ENCODE measurements at places on chromosomes 11 and 22.
A peak's percentile ranks its signal among the peaks of the same experiment; 100 is the strongest.

GRCh38 chr11:31509051-31509428 lies 382 bp downstream of the IMMP1L start:
- DNase-seq = no peak

DNA sequence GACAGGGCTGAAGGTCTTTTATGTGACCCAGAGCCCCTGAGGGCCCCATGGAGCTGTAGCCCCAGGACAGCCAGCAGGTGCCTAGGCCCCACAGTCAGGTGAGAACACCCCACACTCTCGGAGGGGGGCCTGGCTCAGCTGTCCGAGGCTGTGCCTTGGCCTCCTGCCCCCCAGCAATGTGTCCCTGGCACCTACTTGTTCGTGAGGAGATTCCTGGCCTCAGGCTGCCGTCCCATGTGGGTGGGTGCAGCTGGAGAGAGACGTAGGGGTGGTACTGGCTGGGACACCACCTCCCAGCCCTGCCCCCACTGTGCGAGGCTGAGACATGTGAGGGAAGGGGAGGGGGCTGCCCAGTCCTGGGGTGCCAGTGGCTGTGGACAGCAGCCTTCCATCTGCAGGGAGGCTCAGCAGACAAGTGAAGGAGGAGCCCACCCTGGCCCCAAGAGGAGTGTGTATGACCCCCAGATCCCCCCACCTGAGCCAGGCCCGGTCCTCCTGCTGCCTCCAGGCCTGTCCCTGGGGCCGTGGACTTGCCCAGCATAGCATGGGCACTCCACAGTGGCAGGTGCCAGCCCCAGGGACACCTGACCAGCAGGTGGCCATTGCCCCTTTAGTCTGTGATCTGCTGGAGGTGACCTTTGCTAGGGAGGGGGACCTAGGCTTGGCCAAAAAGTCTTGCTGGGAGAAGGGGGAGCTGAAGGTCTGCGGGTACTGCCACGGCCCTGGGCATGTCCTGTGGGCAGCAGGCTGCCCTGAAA lies 17.0 kb downstream of the IL17REL start:
- no peak for DNase-seq

GRCh38 chr22:45612451-45612901 lies 59.2 kb upstream of the ATXN10 start:
- no peak for DNase-seq

DNA sequence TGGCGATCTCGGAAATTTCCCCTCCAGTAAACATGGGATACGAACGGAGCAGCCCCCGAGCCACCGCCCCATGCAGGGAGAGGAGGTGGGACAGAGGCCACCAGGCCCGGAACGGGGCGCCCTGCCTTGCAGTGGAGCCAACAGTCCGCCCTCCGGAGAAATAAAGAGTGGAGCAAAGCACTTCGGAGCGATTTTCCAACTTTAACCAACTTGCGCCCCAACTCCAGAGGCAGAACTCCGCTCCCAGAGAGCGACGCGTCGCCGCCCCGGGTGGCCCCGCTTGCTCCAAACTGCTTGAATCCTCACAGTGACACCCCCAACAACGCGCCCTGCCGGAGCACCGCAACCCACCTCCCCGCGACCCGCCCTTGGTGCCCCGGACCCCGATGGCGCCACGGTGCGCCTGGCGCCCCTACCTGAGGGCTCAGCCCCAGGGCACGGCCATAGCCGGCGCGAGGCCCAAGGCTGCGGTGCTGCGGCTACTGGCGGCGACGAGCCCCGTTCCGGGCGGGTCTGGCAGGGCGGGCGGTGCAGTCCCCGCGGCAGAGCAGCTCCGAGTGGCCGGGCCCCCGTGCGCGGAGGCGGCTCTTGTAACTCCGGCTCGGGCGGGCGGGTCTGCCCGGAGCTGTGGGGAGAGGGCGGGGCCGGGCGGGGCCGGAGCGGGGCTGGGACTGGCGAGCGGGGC lies at the start of gene AHNAK:
Gene AHNAK, minus strand, starts transcription at position 563 of the 685 bp plus-strand sequence. CDS start 10,708 bp downstream, outside the sequence.
- peak; percentile 75 for DNase-seq

DNA sequence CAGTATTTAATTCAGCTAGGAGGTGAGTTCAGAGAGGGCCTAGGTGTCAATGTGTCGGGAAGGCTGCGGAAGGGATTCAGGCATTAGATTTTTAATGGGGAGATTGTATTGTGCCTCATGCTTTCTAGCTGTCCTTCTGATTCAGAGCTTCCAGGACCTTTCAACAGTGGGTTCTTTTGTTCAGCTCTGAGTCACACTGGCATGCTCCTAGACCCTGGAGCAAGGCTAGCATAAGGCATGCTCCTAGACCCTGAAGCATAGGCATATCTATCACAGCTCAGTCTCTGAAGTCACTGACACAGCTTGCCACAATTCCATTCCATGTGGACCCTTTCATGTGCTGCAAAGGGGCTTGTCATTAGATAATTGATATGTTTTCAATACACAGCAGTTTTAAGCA lies 396.9 kb downstream of the RAB38 start:
- DNase-seq = no peak

- DNase-seq = no peak
Measured at GRCh38 chr11:126392633-126393013, 37.1 kb downstream of the ST3GAL4 start.

DNA sequence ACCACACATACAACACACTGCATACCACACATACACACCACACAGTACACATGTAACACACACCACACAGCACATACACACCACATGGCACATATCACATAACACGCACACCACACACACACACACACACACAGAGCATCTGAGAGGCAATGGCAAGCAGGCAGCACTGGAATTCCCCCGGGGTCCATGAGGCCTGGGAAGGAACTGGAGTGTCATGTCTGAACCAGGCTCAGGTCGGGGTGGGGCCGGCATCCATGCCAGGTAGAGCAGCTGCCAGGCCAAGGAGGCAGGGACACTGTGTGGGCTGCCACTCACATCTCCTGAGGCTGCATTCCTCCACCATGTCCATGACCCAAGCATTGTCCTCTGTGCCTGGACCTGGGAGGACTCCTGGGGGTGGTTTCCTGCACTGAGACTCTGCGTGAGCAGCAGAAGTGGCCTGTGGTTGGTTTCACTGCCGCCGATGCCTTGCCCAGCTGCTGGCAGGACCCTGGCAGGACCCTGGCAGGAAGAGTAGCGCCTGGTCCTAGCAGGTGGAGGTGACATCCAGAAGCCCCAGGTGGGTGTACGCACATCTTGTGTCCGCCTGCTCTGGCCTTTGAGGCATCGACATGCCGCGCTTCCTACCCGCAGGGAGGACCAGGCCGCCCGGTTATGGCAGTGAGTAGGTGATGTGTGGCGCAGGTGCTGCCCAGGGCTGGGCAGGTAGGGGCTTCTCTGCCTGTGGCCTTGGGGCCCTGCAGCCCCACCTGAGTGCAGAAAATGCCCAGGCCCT lies 1280.4 kb downstream of the TBC1D22A start:
- DNase-seq = no peak

GRCh38 chr22:42949159-42949558 lies 65.8 kb downstream of the PACSIN2 start:
- DNase-seq = no peak

DNA sequence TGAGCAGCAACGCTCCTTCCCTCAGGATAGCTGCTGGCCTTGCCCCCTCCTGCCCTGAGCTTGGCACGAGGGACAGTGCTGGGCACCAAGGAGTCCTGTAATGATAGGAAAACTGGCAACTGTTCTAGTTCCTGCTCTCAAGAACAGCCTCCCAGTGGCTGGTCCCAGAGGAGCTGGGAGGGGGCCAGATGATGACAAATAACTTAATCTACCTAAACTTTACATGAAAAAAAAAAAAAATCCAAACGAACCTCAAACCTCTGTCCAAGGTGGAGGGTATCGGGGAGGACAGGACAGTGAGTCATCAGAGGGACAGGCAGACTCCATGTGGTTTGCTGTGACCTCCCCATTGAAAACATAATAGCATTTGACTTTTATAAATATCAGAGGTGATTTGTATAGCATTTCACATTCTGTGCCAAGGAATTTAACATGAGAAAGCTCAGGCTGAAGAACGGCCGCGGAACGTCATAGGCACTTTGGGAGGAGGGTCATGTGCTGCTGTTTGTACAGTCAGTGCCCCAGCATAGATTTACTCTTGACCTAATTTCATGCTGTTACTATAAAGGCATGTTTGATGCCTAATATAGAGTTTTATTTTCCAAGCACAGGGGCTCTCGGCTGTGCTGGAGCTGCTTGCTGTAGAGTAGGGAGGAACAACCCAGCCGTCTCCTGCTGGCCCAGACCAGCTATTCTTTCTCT lies 98.2 kb upstream of the NNMT start:
- no peak for DNase-seq

DNA sequence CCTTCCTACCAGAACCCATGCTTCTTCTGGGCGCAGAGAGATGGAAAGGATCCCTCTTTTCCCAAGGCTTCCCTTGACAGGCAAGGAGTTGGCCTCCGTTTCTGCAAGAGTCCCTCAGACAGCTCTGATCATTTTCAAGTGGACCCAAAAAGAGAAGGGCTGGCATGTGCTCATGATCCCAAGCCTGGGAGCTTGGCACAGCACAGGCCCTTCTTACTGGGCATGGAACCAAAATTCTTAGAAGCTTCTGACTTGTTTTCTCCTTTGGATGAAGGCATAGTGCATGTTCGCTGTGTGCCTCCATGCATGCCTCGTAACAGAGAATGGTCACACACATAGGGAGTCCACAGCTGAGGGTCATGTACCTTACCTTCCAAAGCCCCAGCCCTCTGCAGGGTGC lies 449.6 kb downstream of the MIAT start:
- DNase-seq = no peak

GRCh38 chr11:3929232-3929631 lies 73.8 kb downstream of the STIM1 start:
- DNase-seq = no peak

DNA sequence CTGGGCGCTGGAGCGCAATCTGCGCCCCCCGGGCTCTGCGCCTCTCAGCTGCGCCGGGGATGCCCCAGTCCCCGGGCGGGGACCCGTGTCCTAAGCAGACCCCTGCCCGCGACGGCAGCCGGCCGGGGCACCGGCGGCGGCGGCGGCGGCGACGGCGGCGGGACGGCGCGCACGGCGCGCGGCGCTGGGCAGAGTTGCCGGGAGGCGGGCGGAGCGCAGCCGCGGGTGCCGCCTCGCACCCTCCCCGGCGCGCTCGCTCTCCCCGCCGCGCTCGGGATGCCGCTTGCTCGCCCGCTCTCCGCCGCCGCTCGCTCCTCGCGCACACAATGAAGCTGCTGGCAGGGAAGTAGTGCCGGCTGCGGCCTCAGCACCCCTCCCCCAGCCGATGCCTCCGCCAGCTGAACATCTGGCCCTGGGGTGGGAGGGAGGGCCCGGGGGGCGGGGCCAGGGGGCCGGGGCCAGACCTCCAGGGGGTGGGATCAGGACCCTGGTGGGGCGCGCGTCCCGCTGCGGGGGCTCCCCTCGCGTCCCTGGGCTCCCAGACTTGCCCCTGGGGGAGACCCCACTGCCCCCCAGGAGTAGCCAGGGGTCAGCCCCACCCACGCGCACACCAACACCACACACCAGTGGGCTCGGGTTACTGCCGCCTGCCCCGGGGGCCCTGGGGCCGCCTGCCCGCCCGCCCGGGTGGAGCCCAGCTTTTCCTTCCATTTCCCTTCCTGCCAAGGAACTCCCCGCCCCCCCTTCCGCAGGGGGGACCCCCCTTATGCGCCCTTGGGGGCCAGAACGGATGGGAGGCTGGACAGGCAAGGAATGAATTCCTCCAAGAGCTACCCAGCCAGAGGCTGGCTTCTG lies at the start of gene RCOR2:
Gene RCOR2, minus strand, starts transcription at position 328 of the 855 bp plus-strand sequence. CDS start 708 bp downstream, outside the sequence.
- DNase-seq = peak; percentile 55

DNA sequence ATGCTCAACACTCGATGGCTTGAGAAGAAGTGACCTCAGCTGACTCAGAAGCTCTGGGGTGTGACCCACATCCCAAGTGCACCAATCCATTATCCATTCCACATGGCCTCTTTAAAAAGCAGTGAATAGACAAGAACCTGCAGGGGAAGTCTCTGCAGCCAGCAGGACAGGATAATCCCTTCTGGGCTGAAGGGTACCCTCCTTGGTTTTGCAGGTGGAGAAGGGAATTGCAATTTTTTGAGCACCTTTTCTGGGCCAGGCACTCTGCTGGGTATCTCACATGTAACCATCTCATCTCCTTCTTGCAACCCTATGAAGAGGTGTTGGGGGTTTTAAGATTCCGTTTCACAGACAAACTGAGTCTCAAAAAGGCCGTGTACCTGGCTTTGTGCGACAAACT lies 76.6 kb downstream of the MYO18B start:
- no peak for DNase-seq

GRCh38 chr11:109089144-109089543 lies 332.8 kb upstream of the C11orf87 start:
- no peak for DNase-seq

DNA sequence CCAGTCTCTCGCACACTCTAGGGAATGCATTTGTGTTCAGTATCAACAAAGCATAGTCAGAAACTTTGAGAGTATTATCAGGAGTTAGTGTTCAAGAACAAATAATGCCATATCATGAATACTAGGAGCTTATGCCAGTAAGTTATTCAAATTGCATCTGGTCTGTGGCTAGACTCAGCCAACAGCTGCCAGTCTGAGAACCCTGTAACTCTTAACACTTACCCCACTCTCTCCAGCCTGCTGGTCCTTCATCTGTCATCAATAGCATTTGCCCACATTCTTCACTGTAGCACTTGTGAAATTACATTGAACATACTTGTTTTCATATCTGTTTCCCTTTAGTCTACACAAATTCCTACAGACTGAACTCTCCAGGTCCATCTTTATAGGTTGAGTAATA lies 1157.5 kb upstream of the RAG2 start:
- DNase-seq = no peak

GRCh38 chr11:126864934-126865333 lies 135.6 kb downstream of the KIRREL3 start:
- DNase-seq = no peak

DNA sequence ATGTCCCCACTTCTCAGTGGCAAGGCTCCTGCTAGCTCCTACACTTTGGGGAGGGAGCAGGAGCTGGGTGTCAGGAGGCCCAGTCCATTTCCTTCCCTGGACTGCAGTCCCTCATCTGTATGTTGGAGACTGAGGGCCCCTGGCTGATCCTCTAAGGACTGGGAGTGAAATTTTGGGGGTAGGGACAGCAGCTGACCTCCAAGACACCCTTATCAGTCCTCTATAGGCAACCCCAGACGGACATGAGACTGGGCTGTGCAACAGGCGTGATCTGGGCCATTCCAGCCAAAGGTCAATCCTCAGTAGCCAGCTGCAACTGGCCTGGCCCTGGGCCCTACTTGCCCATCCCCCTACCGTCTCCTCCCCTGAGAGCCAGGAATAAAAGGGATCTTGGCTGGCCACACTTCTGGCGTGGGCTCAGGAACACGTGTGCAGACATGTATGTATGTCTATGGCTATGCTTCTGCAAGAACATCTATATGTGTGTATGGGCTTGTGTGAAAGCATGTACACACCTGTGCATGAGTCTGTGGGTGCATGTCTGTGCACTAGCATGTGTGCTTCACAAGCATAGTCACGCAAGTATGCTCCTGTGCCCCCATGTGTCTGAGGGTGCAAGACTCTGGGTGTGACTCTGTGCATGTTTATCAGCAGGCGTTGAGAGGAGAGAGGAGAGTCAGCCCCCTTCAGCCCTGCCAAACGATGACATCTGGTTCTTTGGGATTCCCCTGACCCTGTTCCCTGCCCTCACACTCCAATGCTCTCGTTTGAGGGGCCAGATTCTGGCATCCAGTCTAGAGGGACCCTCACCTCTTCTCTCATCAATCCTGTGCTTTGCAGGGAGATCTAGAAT lies 24.6 kb upstream of the DGAT2 start:
- DNase-seq = no peak

GRCh38 chr11:26578998-26579661 lies 7.1 kb upstream of the MUC15 start:
- no peak for DNase-seq
